Activated T-helper 17 cell treated with anti-CD3 and anti-CD28 coated beads, Interleukin-2, amount 50 U/mL, for 72 hours (primary cell): ENCODE measurements at places on chromosomes 3 and 15. TPM values are rescaled to one million over a fixed set of nuclear protein-coding genes. Genes with fewer than 3 reads are reported as not detected.

DNA sequence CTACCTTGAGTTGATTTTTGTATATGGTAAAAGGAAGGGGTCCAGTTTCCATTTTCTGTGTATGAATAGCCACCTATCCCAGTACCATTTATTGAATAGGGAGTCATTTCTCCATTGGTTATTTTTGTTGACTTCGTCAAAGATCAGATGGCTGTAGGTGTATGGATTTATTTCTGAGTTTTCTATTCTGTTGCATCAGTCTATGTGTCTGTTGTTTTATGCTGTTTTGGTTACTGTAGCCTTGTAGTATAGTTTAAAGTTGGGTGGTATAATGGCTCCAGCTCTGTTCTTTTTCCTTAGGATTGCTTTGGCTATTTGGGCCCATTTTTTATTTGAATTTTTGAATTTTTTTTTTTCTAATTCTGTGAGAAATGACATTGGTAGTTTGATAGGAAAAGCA, 125.5 kb upstream of the FGF7 start:
- no peak for ATAC-seq

DNA sequence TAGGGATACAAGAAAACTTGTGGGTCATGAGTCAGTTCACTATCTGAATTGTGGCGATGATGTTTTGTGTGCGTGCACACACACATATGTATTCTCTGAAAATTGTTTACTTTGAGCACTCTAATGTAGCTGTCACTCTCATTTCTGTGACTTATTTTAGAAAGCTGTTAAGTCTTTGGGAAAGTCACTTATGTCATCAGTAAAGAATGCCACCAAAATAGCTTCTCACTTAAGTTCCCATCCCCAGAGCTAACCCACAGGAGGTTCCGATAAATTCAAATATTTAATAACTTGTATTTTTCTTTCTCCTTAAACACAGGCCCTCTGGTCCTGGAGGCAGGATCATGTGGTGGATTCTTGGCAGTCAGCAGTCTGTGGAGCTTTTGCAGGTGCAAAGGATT, 138.3 kb downstream of the LRIG1 start:
- no peak for ATAC-seq

GRCh38 chr3:79085171-79085570, 682.6 kb downstream of the ROBO1 start:
- ATAC-seq, result no peak

DNA sequence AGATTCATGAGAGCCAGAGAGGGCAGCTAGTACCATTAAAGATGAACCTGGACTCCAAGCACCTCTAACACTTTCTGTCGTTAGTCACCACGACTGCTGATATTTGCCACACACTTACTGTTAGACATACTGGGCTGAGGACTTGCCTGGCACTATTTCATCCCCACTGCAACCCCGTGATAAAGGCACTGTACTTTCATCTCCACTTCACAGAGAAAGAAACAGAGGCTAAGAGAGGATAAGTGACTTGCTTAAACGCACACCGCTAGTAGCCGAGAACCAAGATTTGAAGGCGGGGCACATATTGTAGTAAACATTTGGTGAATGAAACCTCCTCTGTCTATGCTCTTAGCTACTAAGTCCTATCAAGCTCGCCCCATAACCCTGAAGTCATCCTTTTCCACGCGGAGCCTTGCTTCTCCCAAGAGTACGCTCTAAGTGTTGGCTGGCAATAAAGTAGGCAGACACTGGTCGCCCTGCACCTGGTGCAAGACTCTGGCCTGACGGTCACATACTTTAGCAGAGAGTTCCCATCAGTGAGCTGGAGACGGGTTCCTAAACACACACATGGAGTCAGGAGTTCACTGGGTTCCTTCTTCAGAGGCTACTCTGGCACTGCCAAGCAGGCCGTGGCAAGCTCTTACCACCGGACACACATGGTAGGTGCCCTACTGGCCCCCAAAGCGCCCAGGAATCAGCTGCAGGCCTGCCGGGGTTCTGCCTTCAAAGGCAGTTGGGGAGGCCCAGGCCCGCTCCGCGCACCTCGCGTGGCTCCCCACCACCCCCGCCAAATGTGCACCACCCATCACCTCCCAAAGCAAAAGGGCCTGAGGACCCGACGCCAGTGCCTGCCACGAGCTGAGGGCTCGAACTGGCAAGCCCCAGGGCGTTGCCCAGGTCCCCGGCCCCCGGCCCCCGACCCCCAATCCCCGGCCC, 951 bp downstream of the POMGNT2 start:
- ATAC-seq, result peak; percentile 26

- no peak for ATAC-seq
Observed at GRCh38 chr3:159583662-159584061, 405.0 kb upstream of the IL12A start.

DNA sequence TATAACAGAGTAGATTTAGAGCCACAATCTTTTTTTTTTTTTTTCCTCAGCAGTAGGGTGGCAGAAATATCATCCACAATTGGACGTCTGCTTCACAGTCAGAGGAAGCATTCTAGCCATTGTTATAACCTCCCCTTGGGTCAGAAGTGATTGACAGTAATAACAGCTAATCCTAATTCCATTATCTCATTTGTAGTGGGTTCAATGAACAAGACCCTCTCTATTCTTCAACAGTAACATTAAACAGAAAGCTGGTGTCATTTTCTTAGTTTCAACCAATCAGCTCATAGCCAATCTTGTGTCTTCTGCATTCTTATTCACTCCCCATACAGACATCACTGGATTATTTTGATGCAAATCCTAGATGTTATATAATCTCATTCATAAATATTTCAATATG, 44.6 kb downstream of the QTRT2 start:
- no peak for ATAC-seq

Gene SLC22A13
- total RNA-seq, result 1.5 TPM

Gene KLHL40
- not detected for total RNA-seq

Gene LHFPL4
- not detected for total RNA-seq
